ENCODE measurements at places on chromosomes 11 and 22.

DNA sequence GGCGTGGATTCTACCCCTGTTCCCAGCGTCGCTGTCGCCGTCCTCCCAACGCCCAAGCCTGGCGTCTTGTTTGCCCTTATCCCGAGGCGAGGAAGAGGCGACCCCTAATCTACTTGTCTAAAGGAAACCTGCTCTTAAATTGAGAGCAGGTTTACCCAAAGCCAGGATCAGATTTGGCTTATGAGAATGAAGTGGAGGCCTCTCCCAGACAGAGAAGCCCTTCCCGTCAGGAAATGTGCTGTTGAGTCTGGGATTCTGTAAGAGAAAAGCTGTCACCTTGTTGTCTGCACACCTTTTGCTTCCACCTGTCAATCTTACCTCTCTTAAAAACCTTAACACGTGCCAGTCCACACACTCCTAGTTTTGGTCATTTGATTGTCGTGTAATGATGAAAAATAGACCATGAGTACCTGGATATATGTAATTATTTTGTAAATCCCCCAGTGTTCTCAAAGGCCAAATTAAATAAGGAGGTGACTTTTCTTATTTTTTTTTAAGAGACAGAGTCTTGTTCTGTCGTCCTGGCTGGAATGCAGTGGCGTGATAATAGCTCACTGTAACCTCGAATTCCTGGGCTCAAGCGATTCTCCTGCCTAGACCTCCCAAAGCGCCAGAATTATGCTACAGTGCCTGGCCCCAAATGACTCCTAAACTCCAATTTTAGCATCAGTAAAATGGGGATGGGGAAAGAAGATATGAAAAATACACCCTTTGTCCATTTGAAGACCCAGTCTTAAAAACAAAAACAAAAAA, 627 bp downstream of the GTF2H1 start:
- no peak for DNase-seq

- DNase-seq, result no peak
These were observed 15.0 kb downstream of the SLC43A1 start for GRCh38 chr11:57500515-57500914.

GRCh38 chr22:20508815-20509271, 1.4 kb downstream of the MED15 start:
- DNase-seq, result no peak

GRCh38 chr11:115910379-115910778, 406.2 kb upstream of the CADM1 start:
- no peak for DNase-seq

DNA sequence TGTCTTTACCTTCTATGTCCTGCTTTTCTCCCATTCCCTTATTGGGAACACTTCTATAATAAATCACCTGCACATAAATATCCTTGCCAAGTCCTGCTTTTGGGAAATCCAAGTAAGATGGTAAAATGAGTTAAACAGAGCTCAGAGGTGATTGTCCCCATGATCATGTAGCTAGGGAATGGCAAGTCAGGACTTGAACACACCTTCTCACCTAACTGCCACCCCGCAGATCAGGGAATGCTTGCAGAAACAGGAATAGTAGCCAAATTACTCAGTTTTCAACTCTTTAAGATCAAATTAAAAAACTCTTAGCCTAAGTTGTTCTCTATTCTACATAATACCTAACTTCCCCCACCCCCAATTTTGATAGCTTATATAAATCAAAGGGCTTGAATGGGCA, 16.0 kb downstream of the OOSP3 start:
- no peak for DNase-seq

- no peak for DNase-seq
These were observed 46.1 kb upstream of the SYN3 start for GRCh38 chr22:33104147-33104854.

GRCh38 chr11:75432911-75433321, at the start of gene KLHL35:
KLHL35 (minus strand) TSS chr11:75433203; CDS start chr11:75430629, 2,574 bp downstream.
- DNase-seq, result no peak

- DNase-seq, result no peak
These were observed 45.7 kb downstream of the APOL1 start for GRCh38 chr22:36298601-36299000.
